ENCODE measurements at places on chromosomes 5 and 9.

GRCh38 chr9:72257814-72258213 is 107.2 kb downstream of the ZFAND5 start:
- DNase-seq = no peak

DNA sequence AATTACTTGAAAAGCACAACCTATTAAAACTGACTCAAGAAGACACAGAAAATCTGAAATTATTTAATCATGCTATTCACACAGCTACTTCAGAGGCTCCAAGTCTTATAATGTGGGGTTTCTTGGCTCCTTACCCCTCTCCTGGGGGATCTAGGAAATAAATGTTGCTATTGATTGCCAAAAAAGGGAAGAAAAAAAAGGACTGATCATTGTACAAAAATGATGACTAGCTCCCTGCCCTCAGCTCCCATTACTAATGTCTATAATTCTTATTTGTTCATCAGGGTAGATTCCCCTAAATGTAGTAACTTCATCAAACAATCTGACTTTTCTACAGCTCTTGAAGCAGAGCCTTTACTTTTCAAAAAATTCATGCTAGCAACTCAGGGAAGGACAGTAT is 3.3 kb upstream of the SMC5 start:
- DNase-seq = no peak

- no peak for DNase-seq
Observed at GRCh38 chr9:95190413-95190812, 127.1 kb downstream of the FANCC start.

DNA sequence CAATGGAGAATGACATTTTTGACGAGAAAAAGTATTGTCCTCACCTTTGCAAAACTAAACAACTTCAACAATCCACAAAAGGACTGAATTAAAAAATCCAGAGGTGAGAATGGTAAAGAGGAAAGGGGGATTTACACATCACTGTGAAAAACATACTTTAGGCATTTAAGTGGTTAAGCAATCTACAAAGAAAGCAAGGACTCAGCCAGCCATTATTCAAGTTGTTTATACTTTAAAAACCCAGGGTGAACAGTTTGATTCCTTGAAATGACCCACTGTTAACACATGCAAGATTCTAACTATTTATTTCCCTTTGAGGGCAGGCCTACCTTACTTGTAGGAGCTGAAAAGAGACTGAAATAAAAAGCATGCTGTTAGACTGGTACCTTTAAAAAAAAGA is 29.3 kb downstream of the TUT7 start:
- no peak for DNase-seq

GRCh38 chr5:86565197-86565789 is 52.4 kb upstream of the COX7C start:
- no peak for DNase-seq

DNA sequence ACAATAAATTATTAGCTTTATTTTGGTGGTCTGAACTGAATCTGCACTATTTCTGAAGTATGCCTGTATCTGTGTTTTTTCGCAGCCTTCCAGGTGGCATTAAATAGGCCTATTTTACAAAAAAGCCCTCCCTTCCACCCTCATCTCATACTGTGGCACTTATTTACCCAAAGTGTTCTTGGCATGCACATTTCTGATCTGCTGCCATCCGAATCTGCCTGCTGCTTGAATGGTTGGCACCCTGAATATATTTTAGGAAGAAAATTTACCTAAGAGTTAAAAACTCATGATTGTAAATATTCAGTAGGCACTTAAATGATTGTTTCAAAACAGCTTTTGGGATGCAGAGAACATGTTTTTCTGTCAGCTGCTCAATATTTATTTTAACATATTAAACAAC is 150.1 kb downstream of the SLC28A3 start:
- no peak for DNase-seq

DNA sequence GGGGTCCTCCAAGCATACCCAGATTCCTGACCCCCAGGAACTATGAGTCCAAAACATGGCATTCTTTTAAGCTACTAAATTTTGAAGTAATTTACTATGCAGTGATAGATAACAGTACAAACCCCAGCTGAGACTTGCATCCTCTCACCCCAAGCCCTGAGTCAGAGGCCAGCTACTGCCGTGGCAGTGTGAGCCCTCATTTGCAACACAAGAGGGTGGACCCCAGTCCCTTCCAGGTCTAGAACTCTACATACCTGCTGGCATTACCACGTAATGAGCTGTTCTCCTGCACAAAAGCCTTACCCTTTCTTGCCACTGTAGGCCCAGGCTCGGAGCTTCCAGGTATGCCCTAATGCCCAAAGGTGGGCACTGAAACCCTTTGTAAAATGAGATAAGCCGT is 108.6 kb upstream of the ERCC6L2 start:
- DNase-seq = no peak

DNA sequence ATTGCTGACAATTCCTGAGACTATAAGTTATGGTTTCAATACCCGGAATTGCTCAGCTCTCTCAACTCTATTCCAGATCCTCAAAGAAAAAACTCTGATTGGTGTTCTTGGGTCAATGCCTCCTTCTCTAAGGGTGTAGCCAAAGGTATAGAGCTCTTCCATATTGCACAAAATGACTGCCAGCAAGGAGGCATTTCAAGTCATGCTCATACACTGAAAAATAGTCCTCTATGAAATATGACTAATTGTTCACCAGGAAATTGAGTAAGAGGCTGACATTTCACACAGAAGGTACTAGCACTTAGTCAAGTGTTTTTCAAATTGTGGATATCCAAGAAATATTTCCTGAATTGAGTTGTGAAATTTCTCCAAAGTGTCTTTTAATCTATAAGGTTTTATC is 111.1 kb upstream of the KLF9 start:
- DNase-seq = no peak

DNA sequence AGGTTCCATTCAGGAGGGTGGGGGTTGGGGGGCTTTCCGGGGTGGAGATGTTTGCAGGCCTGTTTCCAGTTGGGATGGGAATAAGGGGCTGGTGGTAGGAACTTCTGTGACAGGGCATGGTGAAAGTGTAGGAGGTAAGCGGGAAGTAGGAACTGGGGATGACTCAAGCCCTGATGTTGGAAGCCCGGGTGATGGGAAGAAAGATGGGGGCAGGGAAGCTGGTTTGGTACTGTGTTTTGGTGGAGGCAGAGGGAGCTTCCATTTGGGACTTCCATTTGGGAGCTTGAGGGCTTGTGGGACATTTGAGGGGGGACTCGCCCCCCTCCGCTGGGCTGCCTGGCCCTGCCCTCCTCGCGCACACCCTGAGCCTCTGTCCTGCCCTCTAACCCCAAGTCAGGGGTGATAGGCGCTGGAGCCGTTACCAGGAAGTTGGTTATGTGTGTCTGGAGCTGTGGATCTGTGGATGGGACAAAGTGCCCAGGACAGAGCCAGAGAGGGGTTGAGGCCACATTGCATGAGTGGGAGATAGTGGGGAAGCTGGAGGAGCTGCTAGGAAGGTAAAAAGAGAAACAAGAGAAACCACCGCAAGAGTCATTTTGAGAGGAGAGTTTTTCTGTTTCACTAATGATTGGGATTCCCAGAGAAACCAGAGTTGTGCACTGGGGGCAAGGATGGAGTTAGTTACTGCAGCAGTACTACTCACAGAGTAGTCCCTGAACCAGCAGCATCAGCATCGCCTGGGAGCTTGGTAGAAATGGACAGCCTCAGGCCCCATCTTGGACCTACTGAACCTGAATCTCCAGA is 6.6 kb downstream of the RGS14 start:
- DNase-seq = no peak

DNA sequence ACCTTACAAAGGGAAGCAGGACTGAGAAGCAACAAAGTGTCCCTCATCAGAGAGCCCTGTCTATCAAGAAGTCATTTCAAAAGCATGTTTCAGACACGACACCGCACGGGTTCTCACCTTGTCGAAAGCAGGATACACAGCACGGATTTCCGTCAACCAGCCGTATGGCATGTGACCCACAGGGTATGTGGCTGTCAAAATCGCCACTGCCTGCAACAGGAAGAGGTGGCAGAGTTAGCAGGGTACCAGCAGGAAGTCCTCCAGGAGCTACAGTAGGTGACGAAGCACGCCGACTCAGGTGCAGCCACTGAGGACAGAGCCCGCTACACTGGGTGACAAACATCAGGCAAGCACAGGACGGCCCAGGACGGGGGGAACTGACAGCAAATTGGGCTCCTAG is 81.2 kb downstream of the OTULIN start:
- no peak for DNase-seq

DNA sequence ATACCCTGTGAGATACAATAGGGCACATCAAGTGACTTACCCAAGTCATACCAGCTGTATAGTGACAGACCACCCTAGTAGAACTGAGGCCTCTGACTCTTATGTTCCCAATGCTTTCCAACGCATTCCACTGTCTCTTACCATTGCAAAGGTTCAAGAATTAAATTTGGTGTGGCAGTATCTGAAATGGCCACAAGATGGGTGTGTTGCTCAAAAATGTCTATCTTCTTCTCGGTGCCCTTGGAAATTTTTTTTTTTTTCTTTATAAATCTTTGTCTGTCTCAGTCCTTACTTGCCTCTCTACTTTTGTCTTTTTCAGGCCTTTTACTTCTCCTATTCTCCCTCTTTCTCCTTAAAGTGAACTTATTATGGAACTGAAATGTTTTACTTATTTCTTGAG is 48.4 kb downstream of the GPR21 start:
- no peak for DNase-seq

GRCh38 chr5:1465117-1465516 is 19.9 kb upstream of the SLC6A3 start:
- DNase-seq = no peak

DNA sequence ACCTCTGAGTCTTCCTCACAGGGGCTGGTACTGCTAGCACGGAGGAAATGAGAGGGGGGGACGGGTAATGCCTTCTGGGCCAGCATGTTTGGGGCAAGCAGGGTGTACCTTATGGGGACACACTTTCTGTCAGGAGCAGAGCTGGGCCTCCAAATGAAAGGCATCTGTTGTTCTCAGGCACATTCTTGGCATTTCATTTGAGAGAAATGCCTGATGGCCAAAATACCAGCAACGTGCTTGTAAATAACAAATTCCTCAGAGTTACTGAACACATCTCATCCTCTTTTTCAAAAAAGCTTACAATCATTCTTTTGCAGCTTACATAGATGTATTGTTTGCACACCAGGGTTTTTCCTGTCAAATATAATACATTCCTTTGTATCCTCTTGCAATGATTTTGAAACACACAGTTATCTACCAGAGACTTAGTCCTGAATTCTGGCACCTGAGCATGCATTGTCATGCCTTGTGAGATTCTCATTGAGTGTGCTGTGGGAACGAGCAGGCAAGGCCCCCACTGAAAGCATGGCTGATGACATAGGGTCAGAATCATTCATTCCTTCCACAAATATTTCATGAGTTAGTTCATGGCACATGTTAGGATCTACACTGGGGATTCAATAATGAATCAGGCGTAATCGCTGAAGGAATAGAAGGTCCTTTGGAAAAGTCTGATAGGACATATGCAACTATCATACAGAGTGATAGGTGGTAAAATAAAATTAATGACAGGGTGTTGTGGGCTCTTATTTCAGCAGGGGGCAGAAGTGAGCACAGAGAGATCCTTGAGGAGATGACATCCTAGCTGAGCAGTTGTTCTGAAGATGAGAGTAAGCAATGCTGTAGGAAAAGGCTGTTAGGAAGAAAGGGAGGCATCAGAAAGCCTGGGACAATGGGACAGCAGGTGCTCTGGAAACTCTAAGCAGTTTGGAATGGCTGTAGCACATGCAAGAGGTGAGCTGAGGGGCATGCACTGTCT is 260.9 kb upstream of the TUT7 start:
- no peak for DNase-seq

DNA sequence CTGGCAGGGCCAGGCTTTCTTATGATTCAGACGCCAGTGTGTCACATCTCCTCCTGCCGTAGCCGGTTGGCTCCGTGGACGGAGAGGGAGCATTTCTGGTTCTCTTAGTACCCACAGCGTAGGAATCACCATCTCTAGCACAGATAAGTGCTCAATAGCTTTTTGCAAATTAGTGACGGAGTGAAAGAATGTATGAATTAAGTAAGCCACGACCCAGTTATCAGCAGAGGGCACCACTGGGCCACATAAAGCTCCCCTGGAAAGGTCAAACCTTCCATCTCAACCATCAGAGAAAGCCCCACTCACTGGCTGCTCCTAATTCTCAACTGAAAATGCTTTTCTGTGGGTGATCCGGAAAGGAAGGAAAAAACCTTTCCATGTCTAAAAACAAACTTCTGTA is 317.0 kb upstream of the ADCY2 start:
- DNase-seq = no peak

GRCh38 chr5:134584662-134585061 is 48.0 kb downstream of the SAR1B start:
- no peak for DNase-seq

GRCh38 chr5:132294728-132295504 is 722 bp downstream of the SLC22A4 start:
- DNase-seq = peak; percentile 47

GRCh38 chr9:91258451-91258850 is 103.3 kb downstream of the AUH start:
- DNase-seq = no peak

- no peak for DNase-seq
Observed at GRCh38 chr5:168015506-168015905, 275.9 kb upstream of the WWC1 start.

- DNase-seq = no peak
Observed at GRCh38 chr9:34140853-34141252, 14.4 kb upstream of the DCAF12 start.
